ENCODE measurements at places on chromosomes 1 and 21.
A peak's percentile ranks its signal among the peaks of the same experiment; 100 is the strongest.

DNA sequence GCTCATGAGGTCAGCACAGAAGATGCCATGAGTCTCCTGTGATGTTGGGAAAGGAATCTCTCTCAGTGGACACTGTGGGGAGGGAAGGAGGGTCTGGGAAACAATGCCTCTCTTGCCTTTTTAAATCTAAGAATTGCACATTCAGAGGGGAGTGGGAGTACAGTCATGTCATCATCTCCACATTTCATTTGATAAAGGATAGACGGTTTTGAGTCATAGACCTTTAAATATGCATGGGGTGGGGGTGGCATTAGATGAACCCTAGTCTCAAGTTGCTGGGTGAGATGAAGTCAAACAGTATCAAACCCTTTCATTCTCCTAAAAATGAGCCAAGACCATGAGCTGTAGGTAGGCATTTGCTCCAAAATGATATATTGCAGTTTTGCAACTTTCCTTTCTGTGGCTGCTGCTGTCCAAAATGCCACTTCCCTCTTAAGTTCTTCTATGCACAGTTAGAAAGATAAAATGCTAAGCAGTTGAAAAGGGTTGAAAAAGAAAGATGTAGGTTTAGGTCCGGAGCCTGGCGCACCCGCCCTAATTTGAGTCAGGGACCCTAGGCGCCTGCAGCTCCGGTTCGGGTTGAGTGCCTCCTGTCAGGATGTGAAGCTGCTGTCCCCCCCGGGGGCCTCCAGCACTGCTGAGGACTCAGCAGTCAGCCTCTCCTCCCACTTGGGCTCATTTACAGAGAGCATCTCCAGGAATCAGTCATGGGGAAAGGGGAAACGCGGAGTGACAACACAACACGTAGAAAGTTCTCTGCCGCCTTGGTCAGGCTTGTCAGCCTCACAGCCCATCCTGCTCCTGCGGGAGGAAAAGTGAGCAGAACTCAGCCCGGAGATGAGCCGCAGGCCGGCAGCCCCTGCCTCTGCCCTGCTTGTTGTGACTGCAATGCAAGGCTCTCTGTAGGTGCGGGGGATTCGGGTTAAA, 479.3 kb upstream of the RUNX1 start:
- H3K27me3 ChIP-seq, result no peaks in the 10 kb centered on the region
- H3K4me1 ChIP-seq, result peaks cover 44% of the 10 kb centered on the region
- H3K4me3 ChIP-seq, result peak overlapping the region; percentile 75
- peak overlapping the region; percentile 93 for H3K27ac ChIP-seq
- H3K36me3 ChIP-seq, result no peaks in the 10 kb centered on the region
- DNase-seq, result peak; percentile 79

- no peaks in the 10 kb centered on the region for H3K27me3 ChIP-seq
- peaks cover 11% of the 10 kb centered on the region for H3K4me1 ChIP-seq
- no peak overlapping the region for H3K27ac ChIP-seq
- DNase-seq, result no peak
- H3K36me3 ChIP-seq, result no peaks in the 10 kb centered on the region
Observed at GRCh38 chr1:15605398-15606383, 11.6 kb upstream of the DDI2 start.

- peaks cover 26% of the 10 kb centered on the region for H3K36me3 ChIP-seq
- no peak overlapping the region for H3K4me3 ChIP-seq
- H3K27ac ChIP-seq, result no peak overlapping the region
- H3K4me1 ChIP-seq, result peaks cover 89% of the 10 kb centered on the region
- no peaks in the 10 kb centered on the region for H3K27me3 ChIP-seq
Observed at GRCh38 chr21:34950980-34951379, 98.1 kb downstream of the RUNX1 start.

DNA sequence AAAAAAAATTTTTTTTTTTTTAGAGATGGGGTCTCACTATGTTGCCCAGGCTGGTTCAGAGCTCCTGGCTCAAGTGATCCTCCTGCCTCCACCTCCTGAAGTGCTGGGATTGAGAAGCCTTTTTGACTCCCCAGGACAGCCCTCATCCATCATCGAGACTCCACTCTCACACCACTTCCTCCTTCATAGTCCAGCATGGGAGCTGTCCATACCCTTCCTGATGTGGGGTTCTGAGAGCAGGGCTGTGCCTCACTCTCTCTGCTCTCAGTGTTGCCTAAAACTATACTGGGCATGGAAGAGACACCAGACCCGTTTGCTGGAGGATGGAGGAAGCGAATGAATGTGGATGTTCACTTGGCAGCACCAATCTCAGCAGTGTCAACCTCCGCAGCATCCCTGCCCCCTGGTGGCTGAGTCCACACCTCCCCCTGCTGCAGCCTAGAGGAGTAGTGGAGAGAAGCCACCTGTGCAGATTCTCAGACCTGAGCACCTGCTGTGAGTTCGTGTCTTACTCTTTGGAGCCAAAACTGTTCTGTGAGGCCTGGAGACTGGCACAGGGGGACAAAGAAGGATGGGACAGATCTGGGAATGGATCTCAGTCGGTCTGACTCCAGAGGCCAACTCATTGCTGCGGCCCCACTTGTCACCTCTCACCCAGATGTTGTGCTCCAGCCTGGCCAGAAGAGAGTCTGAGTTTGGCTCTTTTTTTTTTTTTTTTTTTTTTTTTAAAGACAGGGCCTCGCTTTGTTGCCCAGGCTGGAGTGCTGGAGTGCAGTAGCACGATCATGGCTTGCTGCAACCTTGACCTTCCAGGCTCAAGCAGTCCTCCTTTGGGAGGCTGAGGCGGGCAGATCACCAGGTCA, 17.7 kb downstream of the TINAGL1 start:
- no peaks in the 10 kb centered on the region for H3K36me3 ChIP-seq
- H3K4me1 ChIP-seq, result no peaks in the 10 kb centered on the region
- peak; percentile 85 for DNase-seq
- H3K27me3 ChIP-seq, result peaks cover 17% of the 10 kb centered on the region

GRCh38 chr1:101595881-101596374, 359.1 kb downstream of the S1PR1 start:
- H3K4me1 ChIP-seq, result no peaks in the 10 kb centered on the region
- no peak for DNase-seq
- no peaks in the 10 kb centered on the region for H3K27me3 ChIP-seq
- no peak overlapping the region for H3K4me3 ChIP-seq

DNA sequence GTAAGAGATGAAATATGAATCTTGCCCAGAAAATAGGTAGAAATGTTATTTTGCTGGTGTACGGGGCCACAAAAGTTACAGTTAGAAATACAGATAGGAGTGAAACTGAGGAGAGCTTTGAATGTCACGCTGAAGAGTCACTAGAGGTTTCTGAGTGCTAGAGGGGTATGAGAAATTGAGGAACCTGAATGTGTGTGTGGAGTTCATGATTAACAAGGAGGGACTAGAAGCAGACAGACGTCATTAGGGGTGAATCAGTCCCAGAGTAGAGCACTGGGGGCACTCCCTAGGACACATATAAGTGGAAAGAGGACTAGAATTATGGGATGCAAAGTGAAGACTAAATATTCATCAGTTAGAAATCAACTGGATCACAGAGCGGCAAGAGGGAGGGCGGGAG, 188.9 kb upstream of the MAP1LC3C start:
- H3K27me3 ChIP-seq, result peaks cover 4% of the 10 kb centered on the region
- H3K4me3 ChIP-seq, result no peak overlapping the region
- no peak for DNase-seq
- H3K27ac ChIP-seq, result no peak overlapping the region
- no peaks in the 10 kb centered on the region for H3K36me3 ChIP-seq

GRCh38 chr1:91513160-91513559, 12.5 kb downstream of the CDC7 start:
- H3K36me3 ChIP-seq, result peaks cover 62% of the 10 kb centered on the region
- H3K4me3 ChIP-seq, result no peak overlapping the region
- no peak for DNase-seq
- peaks cover 5% of the 10 kb centered on the region for H3K4me1 ChIP-seq
- H3K27ac ChIP-seq, result no peak overlapping the region

GRCh38 chr1:44208226-44208625, 5.0 kb upstream of the DMAP1 start:
- DNase-seq, result no peak
- H3K4me1 ChIP-seq, result peaks cover 11% of the 10 kb centered on the region
- no peaks in the 10 kb centered on the region for H3K27me3 ChIP-seq
- no peak overlapping the region for H3K4me3 ChIP-seq
- H3K36me3 ChIP-seq, result no peaks in the 10 kb centered on the region

GRCh38 chr1:63693944-63694571, 79.8 kb upstream of the ROR1 start:
- no peak overlapping the region for H3K27ac ChIP-seq

GRCh38 chr1:3009021-3009420, 12.2 kb upstream of the ACTRT2 start:
- peaks cover 4% of the 10 kb centered on the region for H3K27me3 ChIP-seq
- H3K27ac ChIP-seq, result no peak overlapping the region
- H3K4me3 ChIP-seq, result no peak overlapping the region
- no peak for DNase-seq

DNA sequence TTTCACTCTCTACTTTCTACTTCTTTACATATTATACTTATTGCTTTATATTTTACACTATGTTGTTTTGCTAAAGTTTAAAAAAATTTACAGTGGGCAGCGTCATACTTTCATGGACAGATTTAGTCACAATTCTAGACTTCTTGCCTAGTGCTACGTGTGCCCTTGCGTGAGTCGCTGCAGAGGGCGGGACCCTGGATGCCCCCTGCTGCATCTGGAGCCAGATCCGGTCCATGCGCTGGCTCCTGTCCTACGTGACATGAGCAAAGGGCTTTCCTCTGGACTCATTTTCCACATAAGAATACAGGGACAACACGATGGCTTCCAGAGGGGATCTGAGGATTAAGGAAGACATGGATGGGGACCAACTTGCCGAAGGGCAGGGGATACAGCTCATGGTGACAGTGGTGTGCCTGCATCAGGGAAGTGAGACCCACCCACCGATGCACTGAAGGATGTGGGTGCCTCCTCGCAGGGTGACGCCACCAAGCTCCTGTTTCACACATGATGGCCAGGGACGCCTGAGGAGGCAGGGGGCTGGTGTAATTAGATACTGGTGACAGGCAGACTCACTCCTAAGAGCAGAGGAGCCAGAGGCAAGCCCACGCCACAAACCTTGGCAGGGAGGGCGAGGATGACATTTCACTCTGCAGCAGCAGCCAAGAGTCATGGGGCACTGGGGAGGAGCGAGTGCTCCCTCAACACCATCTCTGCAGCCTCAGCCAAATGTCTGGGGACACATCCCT, 86.6 kb downstream of the DMRTB1 start:
- no peaks in the 10 kb centered on the region for H3K36me3 ChIP-seq
- H3K27me3 ChIP-seq, result no peaks in the 10 kb centered on the region
- no peak overlapping the region for H3K27ac ChIP-seq
- no peaks in the 10 kb centered on the region for H3K4me1 ChIP-seq
- peak; percentile 4 for DNase-seq

GRCh38 chr1:152461544-152461943, 47.5 kb upstream of the CRNN start:
- peaks cover 4% of the 10 kb centered on the region for H3K27me3 ChIP-seq
- peaks cover 31% of the 10 kb centered on the region for H3K4me1 ChIP-seq
- H3K36me3 ChIP-seq, result no peaks in the 10 kb centered on the region
- no peak overlapping the region for H3K4me3 ChIP-seq

DNA sequence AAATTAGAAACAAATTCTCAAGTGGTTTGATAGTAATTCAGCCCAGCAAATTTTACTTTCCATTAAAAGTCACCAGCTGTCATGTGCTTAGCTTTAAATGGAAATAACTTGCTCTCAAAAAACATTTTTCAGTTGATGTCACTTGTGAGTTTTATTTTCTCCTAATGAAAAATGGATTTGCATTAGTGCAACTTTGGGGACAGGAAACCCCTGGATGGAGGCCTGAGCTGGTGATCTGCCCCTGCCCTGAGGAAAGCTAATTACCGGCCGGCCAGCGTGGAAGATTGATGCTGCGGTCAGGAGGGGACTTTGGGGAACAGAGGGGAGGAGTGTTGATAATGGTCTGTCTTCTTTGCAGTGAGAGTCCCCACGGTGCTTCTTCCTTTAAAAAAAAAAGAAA, 66.8 kb upstream of the ANGPTL1 start:
- no peak overlapping the region for H3K4me3 ChIP-seq
- H3K36me3 ChIP-seq, result no peaks in the 10 kb centered on the region
- H3K27me3 ChIP-seq, result peaks cover 6% of the 10 kb centered on the region

- peaks cover 17% of the 10 kb centered on the region for H3K36me3 ChIP-seq
- H3K4me1 ChIP-seq, result peaks cover 51% of the 10 kb centered on the region
- no peak for DNase-seq
Observed at GRCh38 chr1:110035236-110035752, 870 bp downstream of the STRIP1 start.

GRCh38 chr1:51689075-51689440, 72.2 kb downstream of the OSBPL9 start:
- H3K4me1 ChIP-seq, result peaks cover 22% of the 10 kb centered on the region
- H3K4me3 ChIP-seq, result no peak overlapping the region
- H3K27me3 ChIP-seq, result no peaks in the 10 kb centered on the region
- H3K36me3 ChIP-seq, result no peaks in the 10 kb centered on the region
- H3K27ac ChIP-seq, result no peak overlapping the region
- DNase-seq, result no peak

DNA sequence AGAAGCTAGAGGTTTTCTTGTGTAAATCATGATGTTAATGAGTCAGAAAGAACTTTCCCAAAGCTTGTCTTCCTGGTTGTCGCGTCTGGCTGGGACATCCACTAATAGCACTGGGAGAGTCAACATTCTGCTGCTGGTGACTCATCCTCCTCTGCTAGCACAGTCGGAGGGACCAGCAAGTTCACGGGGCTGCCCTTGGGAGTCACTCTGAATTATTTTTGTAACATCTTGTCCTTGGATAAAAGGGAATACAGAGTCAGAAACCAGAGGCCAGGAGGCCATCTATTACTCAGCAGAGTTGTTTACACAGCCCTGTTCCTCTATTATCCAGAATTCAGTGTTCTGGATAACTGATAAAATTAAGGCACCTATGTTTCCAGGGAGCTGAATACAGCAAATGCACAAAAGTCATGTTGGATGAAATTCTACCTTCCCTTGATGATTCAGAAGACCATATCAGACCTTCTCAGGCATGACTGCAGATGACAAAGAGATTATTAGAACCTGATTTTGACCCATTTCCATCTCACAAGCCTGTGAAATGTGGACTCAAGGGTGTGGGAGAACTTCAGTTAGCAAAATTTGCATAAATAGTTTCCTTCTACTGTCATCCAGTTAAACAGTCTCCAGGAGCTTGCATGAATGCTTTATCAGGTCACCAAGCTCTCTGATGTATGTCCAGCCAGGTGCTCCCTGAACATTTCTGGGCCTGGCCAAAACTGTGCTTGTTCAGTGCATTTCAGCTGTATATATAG, 68.1 kb downstream of the JAK1 start:
- H3K27me3 ChIP-seq, result no peaks in the 10 kb centered on the region
- H3K27ac ChIP-seq, result no peak overlapping the region
- peaks cover 93% of the 10 kb centered on the region for H3K4me1 ChIP-seq
- H3K36me3 ChIP-seq, result peaks cover 9% of the 10 kb centered on the region
- no peak overlapping the region for H3K4me3 ChIP-seq
- DNase-seq, result peak; percentile 64
